Testis (tissue), 5 donors: ENCODE measurements at places on chromosomes 5 and 9. TPM values are rescaled to one million over a fixed set of nuclear protein-coding genes. Genes with fewer than 3 reads are reported as not detected.

Gene PPP3R2
- total RNA-seq, result 22.8 TPM

Gene GAPT
- total RNA-seq, result 1.9 TPM

Gene SLC6A19
- total RNA-seq, result 0.68 TPM

Gene GFPT2
- total RNA-seq, result 21.7 TPM

Gene SLC6A3
- total RNA-seq, result 1.5 TPM

Gene MEGF10
- total RNA-seq, result 4.6 TPM

Gene TAF11L5
- total RNA-seq, result not detected
